Lung microvascular endothelial cell (primary cell): ENCODE measurements at places on chromosomes 6 and 20.

DNA sequence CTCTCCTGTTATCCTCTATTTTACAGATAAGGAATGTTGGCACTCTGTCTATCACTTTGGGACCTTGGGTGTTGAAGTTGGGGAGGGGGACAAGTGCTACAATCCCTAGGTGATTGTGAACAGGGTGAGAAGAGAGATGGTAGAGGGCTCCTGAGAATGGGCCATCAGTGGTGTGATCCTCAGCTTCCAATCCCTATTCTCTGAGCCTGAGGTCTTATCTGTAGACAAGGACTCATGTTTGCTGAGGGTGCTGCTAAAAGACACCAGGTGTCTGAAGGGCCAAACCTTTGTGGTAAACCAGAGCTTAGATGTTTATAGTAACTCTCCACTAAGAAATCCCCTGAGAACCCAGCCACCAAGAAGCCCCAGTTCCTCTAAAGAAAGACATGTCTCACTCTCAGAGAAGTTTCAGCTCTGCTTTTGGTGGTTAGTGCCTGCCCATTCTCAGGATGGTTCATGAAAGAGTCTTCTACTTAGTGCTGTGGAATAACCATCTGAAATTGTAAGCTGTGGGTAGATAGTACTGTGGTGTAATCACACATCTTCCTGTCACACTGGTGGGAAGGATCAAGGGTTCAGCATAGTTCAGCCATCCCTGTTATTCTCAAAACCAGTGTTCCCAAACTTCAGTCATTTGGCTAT, 58.2 kb upstream of the IL20RA start:
- DNase-seq = no peak

DNA sequence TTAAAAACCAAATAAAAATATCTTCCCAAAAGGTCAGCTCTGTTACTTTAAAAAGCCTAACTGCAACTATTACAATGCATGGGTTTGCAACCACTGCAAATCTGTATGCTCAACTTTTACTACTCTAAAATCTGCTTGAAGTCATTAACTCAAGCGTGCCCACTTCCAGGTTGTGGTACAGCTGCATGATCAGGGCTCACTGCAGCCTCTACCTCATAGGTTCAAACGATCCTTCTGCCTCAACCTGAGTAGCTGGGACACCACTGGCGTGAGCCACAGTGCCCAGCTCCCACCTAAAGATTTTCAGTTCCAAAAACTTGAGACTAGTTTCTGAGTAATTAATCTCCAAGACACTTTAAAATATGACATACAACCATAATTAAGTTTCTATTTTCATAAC, 8.2 kb downstream of the DIDO1 start:
- DNase-seq = no peak

- DNase-seq = peak; percentile 85
Measured at GRCh38 chr6:21999012-21999528, 297.8 kb downstream of the PRL start.

DNA sequence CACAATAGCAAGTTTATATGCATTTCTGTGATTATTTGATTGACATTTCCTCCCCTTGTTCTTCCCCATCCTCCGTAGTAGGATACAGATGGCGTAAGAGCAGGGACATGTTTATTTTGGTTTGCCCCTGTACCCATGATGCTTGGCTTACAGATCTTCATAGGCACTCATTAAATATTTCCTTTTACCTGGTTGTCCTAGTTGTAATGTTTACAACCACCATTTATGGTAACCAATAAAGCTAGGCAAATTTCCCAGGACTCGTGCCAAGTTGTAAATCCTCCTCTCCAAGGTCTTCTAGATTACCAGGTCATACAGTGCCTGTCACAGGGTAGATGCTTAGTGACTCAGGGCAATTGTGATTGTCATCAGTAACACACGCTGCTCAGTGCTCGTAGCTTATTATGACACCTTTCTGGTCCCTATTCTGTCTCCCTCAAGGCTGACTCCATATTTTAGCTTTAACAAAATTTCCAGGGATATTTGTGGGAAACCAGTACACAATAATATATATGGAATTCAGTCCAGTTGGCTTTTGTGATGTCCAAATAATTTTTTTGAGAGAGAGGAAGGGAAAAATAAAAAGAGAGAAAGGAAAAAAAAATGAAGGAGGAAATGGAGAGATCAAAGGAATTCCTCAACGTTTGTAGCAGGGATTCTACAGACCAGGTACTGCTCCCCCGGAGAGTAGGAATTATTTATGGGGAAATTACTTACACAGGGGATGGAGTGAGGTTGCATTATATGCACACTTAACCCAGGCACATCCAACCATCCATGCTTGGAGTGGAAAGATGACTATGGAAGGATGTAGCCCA, 24.6 kb downstream of the CYP24A1 start:
- no peak for DNase-seq

- peak; percentile 81 for DNase-seq
Measured at GRCh38 chr6:52407467-52407866, 12.7 kb upstream of the EFHC1 start.

GRCh38 chr6:2958331-2958711, 13.0 kb downstream of the SERPINB6 start:
- DNase-seq = no peak

- no peak for DNase-seq
Measured at GRCh38 chr6:165055231-165055630, 254.2 kb downstream of the C6orf118 start.

- no peak for DNase-seq
Measured at GRCh38 chr20:20096421-20096820, 44.1 kb downstream of the CFAP61 start.

DNA sequence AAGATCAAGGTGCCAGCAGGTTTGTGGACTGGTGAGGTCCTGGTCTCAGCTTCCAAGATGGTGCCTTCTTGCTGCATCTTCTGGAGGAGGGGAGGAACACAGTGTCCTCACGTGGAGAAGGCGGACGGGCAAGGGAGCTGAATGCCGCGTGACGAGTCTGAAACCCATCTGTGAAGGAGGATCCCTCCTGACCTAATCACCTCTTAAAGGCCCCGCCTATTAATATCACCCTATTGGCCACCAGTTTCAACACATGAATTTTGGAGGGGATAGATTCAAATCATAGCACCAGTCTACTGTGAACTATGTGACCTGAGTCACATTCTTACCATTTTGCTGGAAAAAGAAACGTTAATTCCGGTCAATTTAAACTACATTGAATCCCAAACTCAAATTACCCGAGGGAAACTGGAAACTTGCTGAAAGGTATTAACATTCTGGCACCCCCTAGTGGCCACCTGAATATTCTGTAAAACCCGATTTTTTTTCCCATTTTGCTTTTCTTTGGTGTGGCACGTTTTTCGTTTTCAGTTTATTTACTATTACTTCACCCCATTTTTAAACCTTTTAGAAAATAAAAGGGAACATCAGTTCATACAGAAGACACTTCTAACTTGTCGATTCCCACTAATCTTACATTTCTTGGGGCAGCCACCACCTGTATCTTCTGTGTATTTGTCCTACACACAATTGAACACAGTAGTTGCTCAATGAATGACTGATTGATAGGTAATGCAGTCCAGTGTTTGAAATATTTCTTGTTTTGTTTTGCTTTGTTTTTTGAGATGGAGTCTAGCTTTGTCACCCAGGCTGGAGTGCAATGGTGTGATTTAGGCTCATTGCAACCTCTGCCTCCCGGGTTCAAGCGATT, 17.9 kb upstream of the CCDC170 start:
- DNase-seq = peak; percentile 74

DNA sequence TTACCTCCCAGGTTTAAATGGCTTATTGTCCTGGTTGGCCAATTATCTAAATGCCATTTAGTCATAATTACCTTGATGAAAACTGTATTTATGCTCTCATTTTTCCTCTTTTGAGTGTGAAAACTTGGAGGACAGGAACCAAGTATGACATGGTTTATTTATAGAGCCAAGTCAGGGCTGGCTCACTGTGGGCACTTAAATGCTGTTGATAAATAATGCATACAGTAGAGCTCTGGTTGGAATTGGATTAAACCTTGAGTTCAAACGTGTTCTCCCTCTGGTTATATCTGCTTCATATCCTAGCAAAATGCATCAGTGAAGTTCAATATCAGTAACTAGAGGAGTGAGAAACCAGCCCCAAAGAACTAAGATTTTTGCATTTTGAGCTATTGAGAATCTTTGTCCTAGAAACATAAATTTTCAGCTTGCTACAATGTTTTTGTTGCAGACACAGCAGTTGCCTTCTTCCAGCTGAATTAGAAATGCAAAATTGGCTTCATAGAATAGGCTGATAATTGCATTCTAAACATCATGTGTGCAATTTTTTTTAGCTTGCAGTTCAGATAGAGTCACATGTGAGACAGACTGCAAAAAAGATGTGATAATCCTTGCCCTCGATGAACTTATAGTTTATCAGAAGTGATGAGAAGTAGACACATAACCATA, 255.8 kb downstream of the BTBD3 start:
- DNase-seq = no peak

- DNase-seq = no peak
Measured at GRCh38 chr6:138685257-138685656, 88.3 kb upstream of the CCDC28A start.

GRCh38 chr6:72738091-72738490, 116.2 kb downstream of the KCNQ5 start:
- no peak for DNase-seq

- peak; percentile 72 for DNase-seq
Measured at GRCh38 chr6:166588691-166589336, 2.3 kb upstream of the RAMACL start.

DNA sequence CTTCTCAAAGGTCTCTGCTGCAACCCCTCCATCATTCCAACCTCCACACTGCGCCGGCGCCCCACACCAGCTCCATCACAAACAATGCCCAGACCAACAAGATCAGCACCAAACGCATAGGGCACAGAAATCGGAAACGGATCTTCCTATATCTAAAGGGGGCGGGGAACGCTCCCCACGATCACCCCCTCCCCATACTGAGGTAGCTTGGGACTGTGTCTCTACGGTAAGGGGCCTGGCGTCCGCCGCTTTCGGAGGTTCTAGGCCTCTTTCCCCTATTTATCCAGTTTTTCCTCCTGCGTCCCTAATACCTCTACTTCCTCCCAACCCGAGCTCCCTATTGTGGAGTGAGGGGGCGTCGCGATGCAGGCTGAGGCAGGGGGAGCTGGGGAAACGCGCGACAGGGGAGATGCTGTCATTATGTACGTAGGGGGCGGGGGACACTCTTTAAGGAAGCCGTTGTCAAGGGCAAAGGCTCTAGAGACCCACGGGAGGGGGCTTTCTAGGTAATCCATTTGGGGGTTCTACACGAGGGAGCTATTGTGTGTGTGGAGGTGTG, 909 bp downstream of the DNAAF9 start:
- peak; percentile 27 for DNase-seq

DNA sequence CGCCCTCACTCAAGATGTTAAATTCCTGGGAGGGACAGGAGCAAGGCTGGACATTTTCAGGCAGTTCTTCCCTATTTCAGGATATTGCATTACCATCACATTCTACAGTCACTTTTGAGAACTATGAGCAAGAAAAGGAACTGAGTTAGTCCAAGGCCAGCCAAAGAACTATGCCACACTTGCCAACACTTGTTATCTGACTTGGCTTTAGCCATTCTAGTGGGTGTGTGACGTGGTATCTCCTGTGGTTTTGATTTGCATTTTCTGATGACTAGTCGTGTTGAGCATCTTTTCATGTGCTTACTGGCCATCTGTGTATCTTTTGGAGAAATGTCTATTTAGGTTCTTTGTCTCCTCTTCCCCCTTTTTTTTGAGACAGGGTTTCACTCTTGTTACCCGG, 12.0 kb downstream of the XRN2 start:
- peak; percentile 12 for DNase-seq

- no peak for DNase-seq
Measured at GRCh38 chr20:54173653-54174456, at the start of gene CYP24A1. TSS of gene CYP24A1 (minus strand) at chr20:54173986. CDS start at chr20:54173579, 407 bp downstream.

- DNase-seq = no peak
Measured at GRCh38 chr6:34393191-34393965, 909 bp upstream of the NUDT3 start.

DNA sequence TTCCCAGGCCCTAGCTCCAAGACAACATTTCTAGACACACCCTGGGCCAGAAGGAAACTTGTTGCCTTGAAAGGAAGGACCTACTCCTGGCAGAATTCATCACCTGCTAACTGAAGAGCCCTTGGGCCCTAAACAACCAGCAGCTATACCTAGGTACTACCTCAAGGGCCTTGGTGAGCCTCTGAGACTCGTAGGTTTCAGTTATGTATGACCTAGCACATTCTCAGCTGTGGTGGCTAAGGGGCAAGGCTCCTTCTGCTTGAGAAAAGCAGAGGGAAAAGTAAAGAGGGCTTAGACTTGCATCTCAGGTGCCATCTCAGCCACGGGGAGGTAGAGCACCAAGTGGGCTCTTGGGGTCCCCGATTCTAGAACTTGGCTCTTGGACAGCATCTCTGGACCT, 132.3 kb upstream of the NHSL1 start:
- DNase-seq = no peak

DNA sequence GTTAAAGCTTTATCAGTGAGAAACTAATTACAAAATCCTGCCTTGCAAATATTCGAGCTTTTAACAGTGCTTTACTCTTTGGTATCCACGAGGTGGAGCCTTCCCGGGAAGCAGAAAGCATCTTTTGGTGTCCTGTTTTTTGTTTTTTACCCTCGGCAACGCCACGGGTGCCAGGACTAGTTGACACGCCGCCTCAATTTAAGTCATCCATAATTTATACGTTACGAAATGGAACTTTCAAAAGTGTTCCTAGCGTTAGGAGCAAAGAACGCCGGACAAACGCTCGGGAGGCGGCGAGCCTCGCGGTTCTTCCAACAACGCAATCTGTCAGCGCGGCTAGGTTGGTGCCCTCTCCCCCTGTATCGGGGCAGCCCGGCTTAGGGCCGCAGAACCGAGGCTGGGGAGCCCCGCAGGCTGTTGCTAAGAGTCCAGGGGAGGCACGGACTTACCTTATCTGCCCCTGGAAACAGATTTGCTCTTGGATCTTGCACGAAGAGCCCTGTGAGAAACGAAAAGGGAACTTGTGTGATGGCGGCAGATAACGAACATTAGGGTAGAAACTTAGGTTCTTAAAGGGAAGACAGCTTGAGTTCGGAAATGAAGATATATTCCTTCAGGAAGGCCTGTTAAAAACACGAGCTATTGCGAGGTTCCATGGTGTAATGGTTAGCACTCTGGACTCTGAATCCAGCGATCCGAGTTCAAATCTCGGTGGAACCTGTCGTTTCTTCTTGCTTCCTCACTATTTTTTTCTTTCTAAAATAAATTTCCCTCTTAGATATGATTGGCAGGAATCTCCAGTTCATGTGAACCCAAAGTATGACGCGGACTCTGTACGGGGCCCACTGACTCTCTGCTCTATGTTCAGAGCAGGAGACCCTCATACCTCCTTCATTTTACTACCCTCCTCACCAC, 46.2 kb upstream of the ZNF184 start:
- peak; percentile 79 for DNase-seq

DNA sequence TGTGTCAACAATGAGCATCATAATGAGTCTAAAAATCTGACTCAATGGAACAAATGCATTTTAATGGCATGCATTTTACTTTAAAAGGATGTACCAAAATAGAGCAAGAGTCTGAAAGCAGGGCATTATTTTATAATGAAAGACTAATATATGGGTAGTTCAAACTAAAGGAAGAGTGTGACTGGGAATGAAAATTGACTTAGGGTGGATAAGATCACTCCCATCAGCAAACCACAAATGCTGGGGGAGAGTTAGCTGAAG, 114.7 kb downstream of the SOX4 start:
- no peak for DNase-seq

GRCh38 chr20:37947943-37948342, 45.0 kb downstream of the VSTM2L start:
- no peak for DNase-seq

- DNase-seq = no peak
Measured at GRCh38 chr6:149128489-149129145, 188.9 kb upstream of the TAB2 start.
